ENCODE measurements at places on chromosomes 4 and X. TPM values are rescaled to one million over a fixed set of nuclear protein-coding genes. Genes with fewer than 3 reads are reported as not detected.

The GDPD2 gene
- total RNA-seq: not detected

The MAGEA8 gene
- total RNA-seq: not detected

The SMIM10 gene
- total RNA-seq: 5.9 TPM

The SULT1E1 gene
- total RNA-seq: 0.33 TPM

The PTPN13 gene
- 91.1 TPM for total RNA-seq

The C4orf17 gene
- not detected for total RNA-seq

The SSX2B gene
- total RNA-seq: not detected

The DBET gene
- not detected for total RNA-seq

The HERC5 gene
- 2.7 TPM for total RNA-seq

The FGA gene
- total RNA-seq: not detected

The SLC26A1 gene
- total RNA-seq: not detected

The ZNF157 gene
- total RNA-seq: 0.12 TPM

The CFAP99 gene
- not detected for total RNA-seq

The SPATA4 gene
- 0.37 TPM for total RNA-seq

The KLF8 gene
- 3.1 TPM for total RNA-seq

The ZFYVE28 gene
- 5.0 TPM for total RNA-seq

The MED28 gene
- 13.6 TPM for total RNA-seq

The SYTL5 gene
- 0.66 TPM for total RNA-seq

The IL21 gene
- total RNA-seq: not detected

The CLDN2 gene
- total RNA-seq: not detected

The SCRG1 gene
- total RNA-seq: 0.33 TPM

The TLR2 gene
- total RNA-seq: 0.44 TPM

The LRIT3 gene
- 0.11 TPM for total RNA-seq

The SYP gene
- 0.33 TPM for total RNA-seq

The SSX4B gene
- total RNA-seq: not detected

The INTU gene
- total RNA-seq: 8.1 TPM

The ENPEP gene
- 0.12 TPM for total RNA-seq

The ANOS1 gene
- total RNA-seq: 7.9 TPM

The CCSER1 gene
- total RNA-seq: 2.9 TPM

The PNMA3 gene
- total RNA-seq: 0.12 TPM

The SULT1B1 gene
- 0.12 TPM for total RNA-seq

The MND1 gene
- 8.4 TPM for total RNA-seq

The FHIP1A gene
- total RNA-seq: 1.4 TPM

The TCEAL5 gene
- total RNA-seq: not detected

The FABP2 gene
- not detected for total RNA-seq

The CAPN6 gene
- under 0.01 TPM for total RNA-seq

The JADE3 gene
- 3.0 TPM for total RNA-seq

The PCYT1B gene
- total RNA-seq: 2.1 TPM

The HDX gene
- total RNA-seq: 6.1 TPM

The FRMD7 gene
- total RNA-seq: not detected

The PCDH19 gene
- total RNA-seq: 0.12 TPM

The NLGN4X gene
- total RNA-seq: not detected

The FAM47B gene
- not detected for total RNA-seq

The NXF2B gene
- total RNA-seq: not detected

The SPANXC gene
- not detected for total RNA-seq

The ART3 gene
- total RNA-seq: not detected

The RASGEF1B gene
- total RNA-seq: 1.1 TPM

The MAOB gene
- 0.37 TPM for total RNA-seq

The AR gene
- total RNA-seq: 16.6 TPM

The RPA4 gene
- total RNA-seq: 1.00 TPM

The TCP11X2 gene
- total RNA-seq: not detected

Data from uterine smooth muscle cell (primary cell).